HuH-7.5 (cell line): ENCODE measurements at places on chromosomes 1 and 21.

DNA sequence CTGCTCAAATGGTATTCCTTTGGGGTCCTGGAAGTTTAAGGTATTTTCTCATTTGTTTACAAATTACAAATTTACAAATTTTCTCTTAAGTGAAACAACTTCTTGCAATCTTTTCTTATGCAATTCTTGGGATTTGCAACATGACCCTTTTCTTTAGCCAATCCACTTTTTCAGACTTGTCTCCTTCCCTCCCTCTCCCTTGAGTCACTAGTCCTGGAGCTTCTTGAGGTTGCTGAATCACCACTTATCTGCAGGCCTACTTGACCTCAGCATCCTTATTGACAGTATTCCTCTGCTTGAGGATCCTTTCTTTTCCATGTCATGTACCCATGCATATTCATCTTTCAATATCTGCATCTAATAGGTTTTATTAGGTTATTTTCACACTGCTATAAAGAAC, 302.8 kb upstream of the ADAMTS5 start:
- DNase-seq, result no peak

DNA sequence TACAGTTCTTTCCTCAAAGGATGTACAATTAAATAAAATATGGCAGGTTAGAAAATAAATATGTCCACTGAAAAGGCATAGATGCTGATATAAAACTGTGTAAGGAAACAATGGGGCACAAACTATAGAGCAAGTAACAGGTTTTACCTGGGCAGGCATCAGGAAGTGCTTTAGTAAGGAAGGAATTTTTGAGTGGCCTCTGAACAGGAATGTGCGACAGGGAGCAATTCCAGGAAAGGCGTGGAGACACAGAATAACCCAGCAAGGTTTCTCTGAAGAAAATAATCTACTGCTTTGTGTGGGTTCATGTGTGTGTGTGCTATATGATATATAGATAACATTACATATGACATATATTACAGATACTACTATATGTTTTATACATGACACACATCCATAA, 128.4 kb downstream of the RGS21 start:
- DNase-seq, result no peak

GRCh38 chr1:88741413-88741812, 57.3 kb downstream of the PKN2 start:
- no peak for DNase-seq

GRCh38 chr1:170530972-170531757, 801 bp upstream of the GORAB start:
- no peak for DNase-seq

- no peak for DNase-seq
These were observed 60.1 kb downstream of the ELK4 start for GRCh38 chr1:205571747-205572146.

GRCh38 chr1:42981871-42982270, 23.2 kb upstream of the SLC2A1 start:
- DNase-seq, result no peak

DNA sequence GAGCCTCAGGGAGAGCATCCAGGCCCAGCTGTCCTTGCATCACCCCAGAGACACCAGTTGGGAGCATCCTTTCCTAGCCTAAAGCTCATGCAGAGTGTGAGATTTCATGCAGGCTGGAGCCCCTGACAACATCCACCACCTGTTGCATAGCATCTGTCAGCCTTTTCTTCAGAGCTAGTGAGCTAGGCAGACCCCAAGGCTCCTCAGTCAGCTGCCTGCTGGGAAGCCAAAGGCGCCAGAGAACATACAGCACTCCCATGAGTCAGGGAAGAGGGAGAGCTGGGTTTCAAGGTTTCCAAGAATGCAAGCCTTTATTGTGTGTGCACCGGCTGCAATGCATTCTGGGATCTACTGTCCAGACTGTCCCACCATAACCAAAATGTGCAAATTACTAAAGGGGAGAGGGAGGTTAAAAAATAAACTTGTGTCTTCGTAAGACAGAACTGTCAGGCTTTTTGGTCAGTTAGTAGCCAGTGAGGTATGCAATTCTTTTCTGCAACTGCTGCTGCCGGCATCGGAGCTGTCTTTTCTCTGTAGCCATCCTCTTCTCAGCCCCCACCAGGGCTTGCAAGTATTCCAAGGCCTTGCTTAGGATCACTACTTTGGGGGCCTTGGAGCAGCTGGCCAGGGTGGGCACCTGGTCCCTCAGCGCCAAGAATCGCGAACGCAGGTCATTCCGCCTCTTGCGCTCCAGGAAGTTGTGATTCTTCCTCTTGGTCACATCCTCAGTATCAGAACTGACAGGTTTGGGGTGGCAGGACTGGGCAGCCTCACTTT, 4.6 kb downstream of the MYCL start:
- no peak for DNase-seq

DNA sequence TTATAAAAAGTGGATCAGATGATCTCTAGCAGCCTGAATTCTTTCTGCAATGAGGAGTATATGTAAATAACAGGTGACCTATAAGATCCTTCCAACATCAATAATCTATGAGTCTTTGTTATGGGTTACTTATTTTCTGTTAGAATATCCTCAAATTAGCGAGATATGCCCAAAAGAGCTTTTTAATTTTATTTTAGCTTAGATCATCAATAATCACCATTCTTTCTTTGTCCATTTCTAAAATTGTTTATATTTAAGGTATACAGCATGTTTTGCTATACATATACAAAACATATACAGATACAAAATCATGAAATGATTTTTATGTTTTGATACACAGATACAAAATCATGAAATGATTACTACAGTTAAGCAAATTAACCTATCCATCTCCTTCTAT, 11.8 kb downstream of the RABGAP1L start:
- DNase-seq, result no peak
